Dermis microvascular lymphatic vessel endothelial cell (primary cell): ENCODE measurements at places on chromosomes 4 and X. TPM values are rescaled to one million over a fixed set of nuclear protein-coding genes. Genes with fewer than 3 reads are reported as not detected.

Gene FIP1L1
- total RNA-seq = 40.6 and 46.3 TPM in 2 replicates

Gene AADAT
- total RNA-seq = 0.51 and 1.4 TPM in 2 replicates

Gene CCKAR
- not detected in 2 replicates for total RNA-seq

Gene CTAG2
- total RNA-seq = not detected in 2 replicates

Gene KDR
- 174 and 278 TPM in 2 replicates for total RNA-seq

Gene GPR119
- not detected in 2 replicates for total RNA-seq

Gene UGT2B7
- total RNA-seq = not detected in 2 replicates

Gene RHOXF1
- total RNA-seq = not detected in 2 replicates

Gene MSX1
- total RNA-seq = 2.1 and 2.3 TPM in 2 replicates

Gene RTL3
- total RNA-seq = not detected in 2 replicates

Gene HTN3
- not detected in 2 replicates for total RNA-seq

Gene RTL9
- not detected in 2 replicates for total RNA-seq

Gene TMEM33
- 36.5 and 49.9 TPM in 2 replicates for total RNA-seq

Gene DMP1
- total RNA-seq = not detected in 2 replicates

Gene AFP
- total RNA-seq = not detected in 2 replicates
